M059J (cell line): ENCODE measurements at places on chromosomes 13 and 19.

DNA sequence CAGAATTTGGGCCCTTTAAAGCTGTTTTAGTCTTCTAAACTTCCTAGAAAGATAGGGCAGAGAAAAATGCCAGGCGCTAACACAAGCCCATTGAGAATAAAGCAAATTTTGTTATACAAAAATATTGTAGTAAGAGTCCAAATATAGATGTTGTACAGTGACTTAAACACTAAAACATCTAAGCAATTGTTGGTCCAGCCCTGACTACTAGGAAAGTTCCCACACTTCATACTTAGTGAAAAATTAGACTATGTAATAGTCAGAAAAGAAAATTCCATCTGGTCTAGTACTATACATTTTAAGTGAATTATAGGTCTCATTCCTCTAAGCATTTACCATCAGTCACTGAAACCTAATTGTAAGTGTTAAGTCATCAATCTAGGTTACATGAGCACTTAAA, 1518.3 kb upstream of the SLC10A2 start:
- DNase-seq = no peak

- DNase-seq = no peak
These were observed 8.1 kb downstream of the SPART start for GRCh38 chr13:36337938-36338641.

- DNase-seq = no peak
These were observed 39.1 kb downstream of the USP12 start for GRCh38 chr13:27132538-27132937.

DNA sequence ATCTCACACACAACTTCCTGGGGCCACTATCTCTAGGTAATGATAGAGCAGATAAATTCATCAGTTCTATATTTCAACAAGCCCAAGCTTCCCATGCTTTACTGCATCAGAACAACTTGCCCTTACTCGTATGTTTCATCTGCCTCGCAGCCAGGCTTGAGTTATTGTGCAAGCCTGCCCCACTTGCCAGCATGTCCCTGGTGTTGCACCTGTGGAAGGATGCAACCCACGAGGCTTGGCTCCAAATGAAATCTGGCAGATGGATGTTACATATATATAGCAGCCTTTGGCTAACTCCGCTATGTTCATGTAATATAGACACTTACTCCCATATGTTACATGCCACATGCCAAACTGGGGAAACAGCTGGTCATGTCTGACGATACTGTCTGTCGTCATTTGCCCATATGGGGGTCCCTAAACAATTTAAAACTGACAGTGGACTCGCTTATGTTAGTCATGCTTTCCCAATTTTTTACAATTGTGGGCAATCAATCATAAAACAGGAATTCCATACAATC, 6.2 kb downstream of the ERVK3-1 start:
- no peak for DNase-seq

DNA sequence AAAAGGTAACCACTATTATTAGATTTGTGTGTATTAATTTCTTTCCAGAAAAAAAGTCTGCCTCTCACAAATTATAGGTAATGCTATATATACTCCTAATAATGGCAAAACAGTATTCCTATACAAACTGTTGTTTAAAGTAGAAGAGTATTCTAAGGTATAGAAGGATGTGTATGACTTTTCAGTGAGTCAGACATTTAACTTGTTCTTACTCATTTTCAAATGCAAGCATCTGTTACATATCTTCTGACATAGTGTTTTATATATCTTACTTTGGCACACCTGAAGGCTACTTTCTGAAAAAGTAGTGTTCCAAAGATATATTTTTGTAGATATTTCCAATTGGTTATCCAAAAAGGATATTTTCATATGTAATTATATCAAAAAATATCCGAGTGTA, 3.5 kb upstream of the SLITRK5 start:
- no peak for DNase-seq

- DNase-seq = no peak
These were observed 2.2 kb downstream of the GNA11 start for GRCh38 chr19:3096267-3096901.

DNA sequence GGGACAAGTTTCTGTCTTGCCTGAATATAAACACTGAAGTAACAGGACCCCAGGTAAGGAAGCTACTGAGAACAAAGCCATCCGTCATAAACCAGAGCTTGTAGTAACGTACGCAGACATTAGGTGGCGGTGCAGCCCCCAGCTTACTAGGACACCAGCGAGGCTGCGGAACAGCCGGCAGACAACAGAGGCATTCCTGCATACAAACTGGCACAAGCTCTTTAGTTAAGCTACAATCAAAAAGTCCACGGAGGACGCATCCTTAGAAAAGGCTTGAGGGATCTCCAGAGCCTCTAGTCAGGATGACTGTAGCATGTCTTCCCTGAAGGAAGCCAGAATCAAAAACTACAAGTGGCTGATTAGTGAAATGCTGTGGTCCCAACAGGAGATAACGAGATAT, 26.2 kb downstream of the ZNF160 start:
- DNase-seq = no peak

DNA sequence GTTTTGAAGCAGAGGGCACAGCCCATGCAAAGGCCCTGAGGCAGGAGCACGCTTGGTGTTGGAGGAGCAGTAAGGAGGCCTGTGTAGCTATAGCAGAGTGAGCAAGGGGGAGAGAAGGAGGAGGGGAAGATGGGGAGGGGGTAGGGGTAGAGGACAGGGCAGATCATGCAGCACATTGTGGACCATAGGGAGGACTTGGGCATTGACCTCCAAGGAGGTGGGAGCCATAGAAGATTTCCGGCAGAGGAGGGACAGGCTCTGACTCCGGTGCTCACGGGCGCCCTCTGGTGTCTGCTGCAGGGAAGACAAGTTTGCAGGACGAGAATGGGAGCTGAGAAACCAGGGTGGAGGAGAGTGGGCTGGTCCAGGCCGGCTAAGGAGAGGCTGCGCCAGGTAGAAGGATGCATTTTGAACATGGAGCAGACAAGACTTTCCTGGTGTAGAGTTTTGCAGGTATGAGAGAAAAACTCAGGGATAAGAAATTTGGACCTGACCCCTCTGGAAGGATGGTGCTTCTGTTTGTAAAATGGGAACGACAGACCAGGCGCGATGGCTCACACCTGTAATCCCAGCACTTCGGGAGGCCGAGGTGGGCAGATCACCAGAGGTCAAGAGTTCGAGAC, 13.7 kb upstream of the CREB3L3 start:
- peak; percentile 66 for DNase-seq

DNA sequence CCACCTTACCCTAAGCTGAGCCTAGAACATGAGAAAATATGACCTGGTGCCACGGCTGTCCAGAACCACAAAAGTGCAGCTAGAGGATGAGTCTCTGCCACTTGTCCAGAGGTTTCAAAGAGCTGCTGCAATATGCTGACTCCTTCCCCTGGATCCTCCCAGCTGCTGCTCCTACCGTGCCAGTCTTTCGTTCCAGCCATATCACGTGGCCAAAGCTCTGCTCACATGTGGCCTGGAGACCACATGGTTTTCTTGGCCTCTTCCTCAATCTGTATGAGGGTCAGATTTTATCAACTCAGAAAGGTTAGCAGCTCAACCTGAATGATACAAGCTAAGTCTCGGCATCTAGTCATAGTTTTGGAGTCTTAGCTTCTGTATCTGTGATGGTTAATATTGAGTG, 3.2 kb upstream of the SACS start:
- no peak for DNase-seq

DNA sequence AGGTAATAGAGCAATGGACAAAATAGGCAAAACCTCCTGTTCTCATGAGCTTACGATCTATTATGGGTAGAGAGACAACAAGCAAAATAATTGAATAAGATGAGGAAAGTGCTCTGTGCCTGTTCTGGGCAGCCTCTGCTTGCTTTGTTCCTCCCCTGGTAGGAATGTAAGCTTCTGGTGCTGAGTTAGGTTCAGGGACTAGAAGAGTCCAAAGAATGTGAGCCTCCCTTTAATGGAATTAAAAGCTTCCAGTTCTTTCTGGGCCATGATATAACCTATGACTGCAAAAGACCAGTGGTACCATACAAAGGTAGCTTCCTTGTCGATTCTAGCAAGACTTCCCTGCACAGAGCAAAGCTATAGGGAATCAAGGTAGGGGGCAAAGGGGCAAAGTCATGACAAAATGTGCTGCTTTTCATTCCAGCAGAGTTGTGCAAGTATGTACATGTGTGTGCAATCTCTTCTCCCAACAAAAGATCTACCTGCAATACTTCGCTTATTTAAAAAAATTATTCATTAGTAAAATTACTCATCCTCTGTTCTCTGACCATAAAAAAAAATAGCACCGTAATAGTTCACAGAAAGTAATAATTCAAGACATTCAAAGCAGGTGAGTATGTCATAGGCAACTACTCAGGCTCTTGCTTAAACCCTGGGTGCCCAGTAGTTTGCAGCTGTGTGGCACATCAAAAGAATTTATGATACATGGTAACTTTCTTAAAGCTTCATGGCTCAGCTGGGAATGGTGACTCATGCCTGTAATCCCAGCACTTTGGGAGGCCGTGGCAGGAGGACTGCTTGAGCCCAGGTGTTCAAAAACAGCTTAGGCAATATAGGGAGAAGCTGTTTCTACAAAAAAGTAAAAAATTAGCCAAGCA, 21.4 kb downstream of the ACOD1 start:
- DNase-seq = peak; percentile 39

- DNase-seq = no peak
These were observed 103.7 kb upstream of the USP29 start for GRCh38 chr19:57016076-57016475.

GRCh38 chr19:1283207-1283916, 2.3 kb upstream of the EFNA2 start:
- no peak for DNase-seq

DNA sequence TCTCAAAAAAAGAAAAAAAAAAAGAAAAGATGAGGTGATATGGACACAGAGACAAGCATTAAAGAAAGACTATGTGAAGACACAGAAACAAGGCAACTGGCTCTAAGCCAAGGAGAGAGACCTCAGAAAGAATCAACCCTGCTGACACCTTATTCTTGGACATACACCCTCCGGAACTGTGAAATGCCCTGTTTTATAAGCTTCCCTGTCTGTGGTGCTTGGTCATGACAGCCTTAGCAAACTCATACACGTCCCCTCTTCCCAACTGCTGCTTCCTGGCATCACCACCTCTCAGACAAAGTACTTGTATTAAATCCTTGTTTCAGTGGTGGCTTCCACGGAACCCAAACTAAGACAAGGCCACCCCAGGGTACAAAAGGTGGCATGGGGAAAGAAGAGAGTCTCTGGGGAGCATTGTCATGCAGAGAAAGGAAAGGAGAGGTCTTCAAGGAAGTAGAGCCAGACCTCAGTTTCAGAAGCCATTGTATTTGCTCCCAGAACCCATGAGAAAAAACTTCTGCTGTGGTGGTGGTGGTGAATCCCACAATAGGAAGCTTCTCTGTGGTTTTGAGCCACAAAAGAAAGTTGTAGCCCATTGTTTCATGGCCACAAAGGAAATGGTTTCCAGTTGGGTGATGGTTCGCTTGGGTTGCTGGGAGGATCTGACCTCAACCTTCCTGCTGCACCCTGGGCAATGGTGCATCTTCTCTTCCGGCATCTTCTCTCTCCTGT, 16.3 kb upstream of the TSPAN16 start:
- DNase-seq = peak; percentile 41

GRCh38 chr19:29843180-29844051, 31.6 kb downstream of the CCNE1 start:
- DNase-seq = no peak

DNA sequence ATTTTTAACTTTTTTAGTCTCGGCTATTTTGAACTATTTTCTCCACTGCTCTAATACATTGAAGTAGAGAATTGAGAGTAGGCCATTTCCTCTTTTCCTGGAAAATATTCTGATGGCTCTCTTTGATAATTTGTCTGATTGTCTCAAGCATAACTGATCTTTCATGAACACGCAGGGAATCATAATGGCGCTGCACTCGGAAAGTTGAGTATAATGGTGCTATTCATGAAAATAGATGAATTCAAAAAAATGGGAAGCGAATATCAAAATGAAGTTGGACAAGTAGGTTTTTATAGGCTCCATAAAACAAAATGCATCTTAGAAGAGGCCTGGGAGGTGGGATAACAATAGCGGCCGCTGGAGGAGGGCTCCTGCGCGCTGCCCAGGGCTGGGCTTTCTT, 29.0 kb downstream of the COL4A2 start:
- DNase-seq = no peak

GRCh38 chr19:4557144-4557970, 2.1 kb downstream of the SEMA6B start:
- no peak for DNase-seq

DNA sequence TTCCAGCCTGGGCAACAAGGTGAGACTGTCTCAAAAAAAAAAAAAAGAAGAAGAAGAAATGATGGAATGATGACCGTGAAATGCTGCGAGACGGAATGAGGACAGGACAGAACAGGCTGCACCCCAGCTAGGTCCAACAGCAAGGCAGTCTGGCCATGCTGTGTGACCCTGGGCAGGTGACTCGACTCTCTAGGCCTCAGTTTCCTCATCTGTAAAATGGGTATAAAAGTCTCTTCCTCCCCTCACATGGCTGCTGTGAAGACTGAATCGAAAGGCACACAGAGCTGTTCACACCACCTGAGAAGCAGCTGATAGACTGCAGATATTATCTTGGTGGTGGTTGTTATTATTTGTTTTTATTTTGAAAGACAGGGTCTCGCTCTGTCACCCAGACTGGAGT, 22.3 kb downstream of the PTPRS start:
- no peak for DNase-seq
